ENCODE measurements at places on chromosomes 3 and 15.

DNA sequence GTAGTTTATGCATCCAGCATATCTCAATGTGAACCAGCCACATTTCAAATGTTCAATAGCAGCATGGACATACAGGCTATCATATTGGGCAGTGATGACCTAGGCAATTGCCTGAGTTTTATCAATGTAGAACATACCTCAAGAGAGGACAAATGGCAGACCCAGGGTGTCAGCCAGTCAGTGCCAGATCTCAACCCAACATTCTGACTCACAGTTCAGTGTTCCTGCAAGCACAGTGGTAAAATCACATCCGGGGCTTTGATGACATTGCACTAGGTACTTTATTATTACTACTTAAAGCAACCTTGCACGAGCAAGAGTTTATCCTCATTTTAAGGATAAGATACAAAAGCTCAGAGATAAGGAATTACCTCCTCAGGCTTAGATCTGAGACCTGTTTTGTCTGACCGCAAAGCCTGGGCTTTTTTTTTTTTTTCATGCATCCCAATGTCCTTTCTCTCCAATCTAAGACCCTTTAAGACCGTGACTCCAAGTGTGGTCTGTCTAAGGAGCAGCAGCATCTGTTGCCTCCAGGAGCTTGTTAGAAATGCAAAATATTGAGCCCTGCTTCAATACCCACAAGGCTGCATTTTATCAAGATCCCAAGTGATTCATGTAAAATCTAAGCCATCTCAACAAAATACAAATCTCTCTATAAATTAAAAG lies 60.1 kb downstream of the SLC12A1 start:
- no peaks in the 10 kb centered on the region for H3K36me3 ChIP-seq
- no peak for DNase-seq
- H3K27ac ChIP-seq = no peak overlapping the region
- peaks cover 2% of the 10 kb centered on the region for H3K4me1 ChIP-seq
- no peak overlapping the region for H3K4me3 ChIP-seq

- no peak overlapping the region for H3K4me3 ChIP-seq
- no peaks in the 10 kb centered on the region for H3K36me3 ChIP-seq
- H3K27ac ChIP-seq = no peak overlapping the region
Observed at GRCh38 chr3:188113756-188114155, 40.2 kb upstream of the LPP start.

GRCh38 chr3:39038165-39038564 lies 13.6 kb downstream of the SCN11A start:
- no peak overlapping the region for H3K27ac ChIP-seq
- peak; percentile 35 for DNase-seq
- H3K36me3 ChIP-seq = no peaks in the 10 kb centered on the region
- H3K4me3 ChIP-seq = no peak overlapping the region
- peaks cover 7% of the 10 kb centered on the region for H3K4me1 ChIP-seq

DNA sequence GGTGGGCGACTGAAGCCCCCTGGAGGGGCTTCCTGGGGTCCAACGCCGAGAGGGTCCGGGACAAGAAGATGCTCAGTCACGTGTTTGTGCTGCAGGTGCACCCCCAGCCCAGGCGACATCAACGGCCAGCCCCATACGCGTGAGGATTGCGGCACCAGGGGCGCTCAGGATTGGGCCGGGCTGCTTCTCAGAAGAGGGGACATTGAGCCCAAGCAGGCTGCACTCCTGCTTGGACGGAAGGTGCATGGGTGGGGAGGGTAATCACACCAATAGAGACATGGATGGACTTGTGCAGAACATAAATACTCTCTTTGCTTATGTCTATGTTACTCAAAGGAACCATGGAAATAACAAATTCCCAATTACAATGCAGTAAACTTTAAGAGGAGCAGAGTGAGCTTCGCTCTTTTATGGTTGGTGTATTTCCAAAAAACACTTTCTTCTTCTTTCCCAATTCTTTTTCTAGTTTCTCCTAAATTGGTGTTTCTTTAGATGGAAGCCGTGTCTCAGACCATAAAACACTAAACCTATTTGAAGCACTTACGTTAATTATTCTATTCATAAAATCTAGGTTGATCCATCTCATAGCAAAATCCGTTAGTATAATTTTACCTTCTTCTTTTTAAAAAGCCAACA lies 182.7 kb downstream of the GOLGA6L6 start:
- no peak overlapping the region for H3K27ac ChIP-seq
- H3K4me1 ChIP-seq = no peaks in the 10 kb centered on the region
- no peaks in the 10 kb centered on the region for H3K27me3 ChIP-seq
- no peak overlapping the region for H3K4me3 ChIP-seq

GRCh38 chr3:10978956-10979355 lies 13.6 kb upstream of the SLC6A1 start:
- peaks cover 8% of the 10 kb centered on the region for H3K4me1 ChIP-seq
- no peaks in the 10 kb centered on the region for H3K36me3 ChIP-seq
- H3K4me3 ChIP-seq = no peak overlapping the region

GRCh38 chr3:88671573-88671972 lies 435.8 kb upstream of the EPHA3 start:
- H3K27me3 ChIP-seq = no peaks in the 10 kb centered on the region
- H3K36me3 ChIP-seq = no peaks in the 10 kb centered on the region
- H3K4me1 ChIP-seq = no peaks in the 10 kb centered on the region
- no peak overlapping the region for H3K27ac ChIP-seq
- DNase-seq = no peak

GRCh38 chr3:11565492-11565891 lies 78.2 kb downstream of the VGLL4 start:
- DNase-seq = no peak
- no peaks in the 10 kb centered on the region for H3K27me3 ChIP-seq
- H3K4me1 ChIP-seq = peaks cover 37% of the 10 kb centered on the region
- peaks cover 20% of the 10 kb centered on the region for H3K36me3 ChIP-seq
- H3K4me3 ChIP-seq = no peak overlapping the region

GRCh38 chr15:37891766-37892368 lies 42.6 kb upstream of the TMCO5A start:
- no peaks in the 10 kb centered on the region for H3K36me3 ChIP-seq
- H3K4me1 ChIP-seq = no peaks in the 10 kb centered on the region
- no peaks in the 10 kb centered on the region for H3K27me3 ChIP-seq

- H3K27ac ChIP-seq = no peak overlapping the region
- DNase-seq = no peak
- H3K4me1 ChIP-seq = peaks cover 3% of the 10 kb centered on the region
- peaks cover 3% of the 10 kb centered on the region for H3K36me3 ChIP-seq
Observed at GRCh38 chr15:73950831-73951561, 24.7 kb downstream of the LOXL1 start.

DNA sequence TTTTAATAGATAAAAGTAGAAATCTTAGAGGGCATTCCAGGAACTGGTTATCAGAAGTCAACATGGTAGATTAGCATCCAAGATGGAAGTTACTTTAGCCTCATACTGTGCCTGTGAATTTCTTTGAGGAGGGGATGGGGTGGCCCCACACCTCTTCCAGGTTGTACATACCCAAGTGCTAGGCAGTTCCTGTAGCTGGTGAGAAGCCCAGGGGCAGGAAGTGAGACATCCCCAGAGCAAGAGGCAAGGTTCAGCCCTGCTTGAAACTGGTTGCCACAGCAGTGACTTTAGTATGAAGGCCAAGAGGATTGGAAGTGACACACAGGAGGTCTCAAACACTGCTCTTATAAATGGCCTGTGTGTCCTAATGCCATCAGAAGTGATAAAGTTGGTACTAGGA lies 11.9 kb downstream of the GTPBP8 start:
- H3K36me3 ChIP-seq = peaks cover 10% of the 10 kb centered on the region
- no peak for DNase-seq
- no peak overlapping the region for H3K4me3 ChIP-seq
- no peak overlapping the region for H3K27ac ChIP-seq
- no peaks in the 10 kb centered on the region for H3K27me3 ChIP-seq

DNA sequence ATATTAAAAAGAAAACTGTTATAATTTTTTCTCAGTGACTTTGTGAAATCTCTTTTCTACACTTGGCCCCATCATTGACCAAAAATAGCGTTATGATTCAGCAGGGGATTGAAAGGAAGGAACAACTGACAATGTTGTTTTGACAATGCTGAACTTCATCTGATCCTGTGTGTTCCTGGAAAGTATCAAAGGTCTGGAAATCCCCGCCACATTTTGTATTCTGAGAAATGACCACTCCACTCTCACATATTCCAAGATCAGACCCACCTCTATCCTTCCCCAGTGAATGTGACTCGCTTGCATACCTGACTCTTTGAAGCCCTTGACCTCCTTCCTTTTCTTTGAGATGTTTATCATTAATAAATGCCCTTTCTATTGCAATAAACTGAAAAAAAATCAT lies 9.7 kb upstream of the RIOX2 start:
- H3K4me1 ChIP-seq = no peaks in the 10 kb centered on the region
- H3K36me3 ChIP-seq = no peaks in the 10 kb centered on the region
- no peak for DNase-seq
- H3K27me3 ChIP-seq = no peaks in the 10 kb centered on the region

GRCh38 chr3:113574213-113574612 lies 41.9 kb downstream of the SIDT1 start:
- no peaks in the 10 kb centered on the region for H3K4me1 ChIP-seq
- H3K36me3 ChIP-seq = no peaks in the 10 kb centered on the region
- no peaks in the 10 kb centered on the region for H3K27me3 ChIP-seq
- DNase-seq = no peak
- H3K4me3 ChIP-seq = no peak overlapping the region
- no peak overlapping the region for H3K27ac ChIP-seq

GRCh38 chr3:16490062-16490619 lies 23.4 kb downstream of the RFTN1 start:
- no peak overlapping the region for H3K27ac ChIP-seq
- DNase-seq = no peak
- no peaks in the 10 kb centered on the region for H3K27me3 ChIP-seq
- H3K4me1 ChIP-seq = no peaks in the 10 kb centered on the region

- no peak overlapping the region for H3K4me3 ChIP-seq
- peaks cover 4% of the 10 kb centered on the region for H3K4me1 ChIP-seq
- H3K36me3 ChIP-seq = no peaks in the 10 kb centered on the region
- no peak overlapping the region for H3K27ac ChIP-seq
- no peak for DNase-seq
Observed at GRCh38 chr3:142993958-142994442, 7.4 kb upstream of the U2SURP start.

GRCh38 chr3:10741891-10742671 lies 73.9 kb upstream of the SLC6A11 start:
- no peaks in the 10 kb centered on the region for H3K36me3 ChIP-seq
- no peak overlapping the region for H3K27ac ChIP-seq
- peaks cover 3% of the 10 kb centered on the region for H3K4me1 ChIP-seq
- H3K27me3 ChIP-seq = peaks cover 39% of the 10 kb centered on the region
- no peak for DNase-seq

DNA sequence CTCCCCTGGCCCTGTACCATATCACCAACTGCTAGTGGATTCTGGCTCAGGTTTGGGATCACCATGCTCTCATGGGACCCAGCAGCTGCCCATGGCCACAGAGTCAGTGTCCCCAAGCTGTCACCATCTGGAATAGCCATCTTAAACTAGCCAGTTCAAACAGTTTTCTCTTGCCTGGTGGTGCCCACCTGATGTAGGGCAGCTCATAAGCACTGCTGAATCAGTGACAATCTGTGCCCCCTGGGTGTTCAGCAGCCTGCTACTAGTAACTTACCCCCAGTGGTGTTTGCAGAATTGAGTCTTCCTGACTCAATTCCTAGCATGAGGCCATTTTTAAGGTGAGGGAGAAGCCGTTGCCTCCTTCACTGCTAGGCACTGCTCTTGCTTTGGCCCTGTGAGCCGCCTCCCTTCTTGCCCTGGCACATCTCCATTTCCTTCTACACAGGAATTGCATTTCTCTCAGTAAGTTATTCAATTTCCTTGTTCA lies 7.9 kb downstream of the RPSA start:
- peaks cover 12% of the 10 kb centered on the region for H3K4me1 ChIP-seq
- no peak overlapping the region for H3K27ac ChIP-seq
- H3K27me3 ChIP-seq = no peaks in the 10 kb centered on the region

GRCh38 chr15:25536801-25537611 lies 98.2 kb upstream of the UBE3A start:
- no peaks in the 10 kb centered on the region for H3K27me3 ChIP-seq
- no peak overlapping the region for H3K4me3 ChIP-seq
- H3K27ac ChIP-seq = no peak overlapping the region
- no peaks in the 10 kb centered on the region for H3K36me3 ChIP-seq
- no peak for DNase-seq
